ENCODE measurements at places on chromosomes 4 and X. TPM values are rescaled to one million over a fixed set of nuclear protein-coding genes. Genes with fewer than 3 reads are reported as not detected.

Gene DACH2
- 0.08 TPM for polyA plus RNA-seq

Gene NPY2R
- not detected for polyA plus RNA-seq

Gene GAGE13
- polyA plus RNA-seq = not detected

Gene CHRDL1
- polyA plus RNA-seq = not detected

Gene RASL11B
- polyA plus RNA-seq = 1.4 TPM

Gene PRDX4
- 72.7 TPM for polyA plus RNA-seq

Gene SPANXC
- polyA plus RNA-seq = not detected

Gene GUCY1B1
- 0.08 TPM for polyA plus RNA-seq

Gene RP2
- 10.8 TPM for polyA plus RNA-seq

Gene H2BW2
- not detected for polyA plus RNA-seq

Gene DUSP21
- not detected for polyA plus RNA-seq

Gene SLC16A2
- polyA plus RNA-seq = 50.7 TPM

Gene CT55
- not detected for polyA plus RNA-seq

Gene NUDT6
- 6.9 TPM for polyA plus RNA-seq

Gene BEX5
- polyA plus RNA-seq = 1.8 TPM

Gene LNX1
- 0.32 TPM for polyA plus RNA-seq

Gene NUP62CL
- polyA plus RNA-seq = 2.6 TPM

Gene HSD17B10
- 140 TPM for polyA plus RNA-seq

Gene GAB3
- polyA plus RNA-seq = 0.33 TPM

Gene STPG2
- 0.07 TPM for polyA plus RNA-seq

Gene GRPEL1
- 30.4 TPM for polyA plus RNA-seq

Gene PHEX
- 0.45 TPM for polyA plus RNA-seq

Data from keratinocyte (primary cell).